Activated naive CD8-positive, alpha-beta T cell treated with anti-CD3 and anti-CD28 coated beads, Interleukin-2, amount 50 U/mL, for 24 hours (primary cell): ENCODE measurements at places on chromosomes 5 and 9.
A peak's percentile ranks its signal among the peaks of the same experiment; 100 is the strongest.

DNA sequence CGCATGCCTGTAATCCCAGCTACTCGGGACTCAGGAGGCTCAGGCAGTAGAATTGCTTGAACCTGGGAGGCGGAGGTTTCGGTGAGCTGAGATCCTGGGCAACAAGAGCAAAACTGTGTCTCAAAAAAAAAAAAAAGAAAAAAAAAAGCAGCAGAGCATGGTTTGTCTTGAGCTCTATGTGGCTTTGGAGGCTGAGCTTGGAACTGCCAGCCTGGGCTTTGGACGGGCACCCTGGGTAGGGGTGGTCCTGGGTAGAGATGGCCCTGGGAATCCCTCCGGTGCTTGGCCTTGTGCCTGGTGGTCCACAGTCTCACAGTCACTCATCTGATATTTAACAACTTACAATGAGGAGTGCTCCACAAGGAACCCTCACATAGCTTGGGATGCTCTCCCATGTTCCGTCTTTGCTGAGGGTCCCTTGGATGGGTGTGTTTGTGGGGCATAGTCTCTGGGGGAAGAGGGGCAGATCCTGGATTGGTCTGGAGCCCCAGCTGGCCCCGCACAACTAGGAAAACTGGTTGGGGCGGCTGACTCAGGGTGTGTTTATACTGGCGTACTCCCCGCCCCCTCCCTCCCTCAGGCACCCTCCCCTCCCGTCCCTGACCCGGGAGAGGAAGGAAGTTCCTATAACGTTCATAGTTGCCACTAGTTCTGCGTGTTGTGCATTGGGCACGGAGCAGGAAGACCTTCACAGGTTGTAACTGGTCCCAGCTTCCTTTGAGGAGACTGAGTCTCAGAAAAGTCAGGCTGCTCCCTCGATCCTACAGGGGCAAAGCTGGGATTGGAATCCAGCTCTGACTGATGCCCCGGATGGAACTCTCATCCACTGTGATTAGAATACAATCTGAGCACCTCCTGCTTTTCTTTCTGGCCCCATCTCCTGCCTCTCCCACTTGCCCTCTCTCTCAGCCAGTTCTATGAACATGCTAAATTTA is 11.2 kb downstream of the IER5L start:
- H3K36me3 ChIP-seq, result no peaks in the 10 kb centered on the region
- DNase-seq, result peak; percentile 24
- no peak overlapping the region for H3K27ac ChIP-seq
- H3K27me3 ChIP-seq, result peaks cover 1% of the 10 kb centered on the region
- H3K4me1 ChIP-seq, result peaks cover 23% of the 10 kb centered on the region

GRCh38 chr9:75041041-75041440 is 12.9 kb upstream of the CARNMT1 start:
- no peak overlapping the region for H3K4me3 ChIP-seq
- H3K27ac ChIP-seq, result no peak overlapping the region
- H3K4me1 ChIP-seq, result peaks cover 5% of the 10 kb centered on the region
- no peak for DNase-seq

DNA sequence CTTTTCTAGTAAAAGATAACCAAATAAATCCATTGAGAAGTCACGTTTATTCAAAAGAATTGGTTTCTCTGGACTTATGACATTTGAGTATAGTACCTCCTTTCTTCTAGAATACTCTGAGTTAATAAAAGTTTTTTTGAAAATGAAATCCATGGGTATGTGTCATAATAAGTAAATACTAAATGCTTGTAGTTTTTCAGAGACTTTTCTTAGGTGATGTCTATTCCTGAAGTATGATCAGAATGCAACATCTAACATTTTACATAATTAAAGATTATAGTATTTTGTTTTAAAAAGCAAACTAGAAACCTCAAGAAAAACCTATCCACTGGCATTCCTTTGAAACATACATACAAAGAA is 63.2 kb downstream of the NFIB start:
- no peak overlapping the region for H3K27ac ChIP-seq
- H3K36me3 ChIP-seq, result no peaks in the 10 kb centered on the region
- H3K4me3 ChIP-seq, result no peak overlapping the region
- no peaks in the 10 kb centered on the region for H3K27me3 ChIP-seq

DNA sequence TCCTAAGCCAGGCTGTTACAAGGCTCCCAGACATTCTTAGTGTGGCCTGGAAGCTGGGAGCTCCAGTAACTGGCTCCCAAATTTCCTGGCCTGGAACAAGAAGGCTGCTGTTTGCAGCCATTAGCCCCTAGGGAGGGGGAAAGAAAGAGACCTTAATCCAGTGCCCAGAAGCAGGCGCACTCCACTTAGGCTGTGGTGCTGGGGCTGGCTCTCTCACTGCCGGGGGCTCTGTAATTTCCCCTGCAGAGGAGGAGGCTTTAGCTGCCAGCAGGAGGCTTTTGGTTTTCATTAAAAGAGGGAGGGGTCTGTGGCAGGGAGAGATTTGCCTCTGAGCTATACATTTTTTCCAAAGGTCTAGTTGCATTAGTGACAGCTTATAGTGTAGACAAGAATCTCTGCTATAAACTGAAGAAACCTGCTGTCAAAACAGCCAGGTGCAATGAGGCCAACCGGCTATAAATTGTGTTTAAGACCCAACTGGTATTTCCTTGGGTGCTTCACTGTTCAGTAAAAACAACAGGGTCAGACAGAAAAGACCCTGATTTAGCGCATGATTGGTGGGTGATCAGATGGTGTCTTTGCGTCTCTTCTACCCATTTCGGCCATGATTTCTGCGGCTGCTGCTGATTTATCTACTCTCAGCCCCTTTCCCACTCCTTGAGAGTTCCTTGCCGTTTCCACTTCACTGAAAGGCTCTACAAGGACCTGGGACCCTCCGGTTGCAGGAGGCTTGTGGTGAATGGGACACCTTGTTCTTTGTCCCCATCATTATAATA is 254.6 kb downstream of the AOPEP start:
- DNase-seq, result no peak
- H3K4me1 ChIP-seq, result peaks cover 5% of the 10 kb centered on the region
- H3K27ac ChIP-seq, result no peak overlapping the region
- H3K27me3 ChIP-seq, result no peaks in the 10 kb centered on the region
- peaks cover 4% of the 10 kb centered on the region for H3K36me3 ChIP-seq

GRCh38 chr9:98567540-98568233 is 141.0 kb downstream of the GABBR2 start:
- no peak overlapping the region for H3K4me3 ChIP-seq
- DNase-seq, result no peak
- H3K4me1 ChIP-seq, result no peaks in the 10 kb centered on the region
- no peak overlapping the region for H3K27ac ChIP-seq
- H3K27me3 ChIP-seq, result peaks cover 9% of the 10 kb centered on the region

DNA sequence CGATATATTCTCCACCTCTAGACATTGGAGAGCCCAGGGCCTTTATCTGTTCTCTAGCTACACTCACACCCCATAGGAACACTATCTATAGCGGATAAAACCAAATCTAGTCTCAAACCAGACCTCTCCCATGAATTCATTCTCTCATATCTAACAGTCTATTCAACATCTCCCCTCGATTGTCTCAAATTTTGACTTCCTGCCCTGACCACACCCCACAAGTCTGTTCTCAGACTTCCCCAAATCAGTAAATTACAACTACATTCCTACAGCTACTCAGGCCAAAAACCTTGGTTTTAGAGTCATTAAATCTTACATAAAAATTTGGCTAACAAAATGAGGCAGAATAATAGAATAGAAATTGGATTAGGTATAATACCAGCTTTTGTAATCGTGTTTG is 12.5 kb upstream of the SLC1A3 start:
- H3K36me3 ChIP-seq, result no peaks in the 10 kb centered on the region
- no peaks in the 10 kb centered on the region for H3K4me1 ChIP-seq
- H3K27me3 ChIP-seq, result peaks cover 5% of the 10 kb centered on the region
- H3K27ac ChIP-seq, result no peak overlapping the region
- no peak overlapping the region for H3K4me3 ChIP-seq

DNA sequence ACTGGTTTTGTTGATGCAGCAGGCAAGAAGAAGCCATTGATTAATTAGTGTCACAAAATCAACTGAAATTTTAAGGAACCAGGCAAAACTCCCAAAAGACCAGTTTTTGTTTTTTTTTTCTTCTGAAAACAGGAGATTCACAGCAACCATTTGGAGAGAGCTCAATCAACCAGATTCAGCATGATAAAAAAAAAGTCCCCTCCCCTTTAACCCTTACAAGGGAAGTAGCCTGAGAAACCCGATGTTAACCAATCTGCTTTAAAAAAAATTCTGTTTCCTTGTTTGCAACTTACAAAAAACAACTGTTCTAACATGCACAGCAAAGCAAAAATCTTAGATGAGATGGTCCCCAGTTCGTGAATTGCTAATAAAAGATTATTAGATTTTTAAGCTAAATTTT is 59.7 kb downstream of the HMHB1 start:
- H3K27ac ChIP-seq, result no peak overlapping the region
- no peaks in the 10 kb centered on the region for H3K36me3 ChIP-seq
- H3K4me1 ChIP-seq, result no peaks in the 10 kb centered on the region
- no peak for DNase-seq

DNA sequence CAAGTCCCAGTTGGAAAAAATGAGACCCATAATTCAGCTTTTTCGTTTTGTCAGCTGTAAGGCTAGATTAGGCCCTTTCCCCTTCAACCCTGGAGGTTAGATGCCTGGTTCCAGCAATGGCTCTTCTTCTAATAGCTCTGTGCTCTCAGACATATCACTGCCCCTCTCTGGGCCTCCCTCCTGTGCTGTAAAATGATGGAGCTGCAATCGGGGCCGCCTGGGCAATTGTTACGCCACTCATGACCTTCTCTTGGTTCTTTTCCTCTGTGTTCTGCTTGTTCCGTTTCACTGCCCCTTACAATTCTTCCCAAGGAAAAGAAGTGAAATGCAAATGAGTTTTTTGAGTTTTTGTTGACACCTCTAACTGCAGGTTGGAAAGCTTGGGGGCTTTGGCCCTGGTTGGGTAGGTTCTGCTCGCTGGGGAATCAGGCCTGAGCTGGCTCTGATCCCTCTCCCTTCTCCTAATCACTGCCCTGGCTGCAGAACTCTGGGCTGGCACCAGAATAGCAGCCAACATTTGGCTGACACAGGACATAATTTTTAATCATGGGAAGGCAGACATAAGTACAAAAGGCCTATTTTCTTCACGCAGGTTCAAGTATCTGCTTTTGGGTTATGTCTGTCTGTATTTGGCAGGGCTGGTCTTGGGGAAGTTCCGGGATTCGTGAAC is 110.9 kb downstream of the FOXD1 start:
- H3K4me3 ChIP-seq, result no peak overlapping the region
- peaks cover 55% of the 10 kb centered on the region for H3K27me3 ChIP-seq
- no peak overlapping the region for H3K27ac ChIP-seq
- no peaks in the 10 kb centered on the region for H3K4me1 ChIP-seq
- no peak for DNase-seq
- H3K36me3 ChIP-seq, result no peaks in the 10 kb centered on the region

DNA sequence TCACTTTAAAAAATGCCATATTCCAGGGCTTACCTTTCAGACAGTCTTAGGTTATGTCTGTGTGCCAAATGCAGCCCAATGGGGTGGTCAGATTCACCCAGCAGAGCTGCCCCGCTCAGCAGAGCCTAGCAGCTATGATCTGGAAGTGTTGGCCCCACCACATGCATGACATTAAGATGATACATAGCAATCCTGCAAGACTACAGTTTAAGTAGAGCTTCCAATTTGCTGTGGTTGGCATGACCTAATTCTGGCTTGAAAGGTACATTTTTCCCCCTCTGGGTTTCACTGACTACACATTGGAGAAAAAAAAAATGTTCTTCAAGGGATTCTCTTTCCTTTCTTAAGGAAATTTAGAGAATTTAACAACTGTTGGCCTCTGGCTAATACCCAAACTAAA is 22.5 kb downstream of the MEF2C start:
- peaks cover 2% of the 10 kb centered on the region for H3K36me3 ChIP-seq
- H3K4me1 ChIP-seq, result no peaks in the 10 kb centered on the region
- no peaks in the 10 kb centered on the region for H3K27me3 ChIP-seq
- H3K27ac ChIP-seq, result no peak overlapping the region
- no peak overlapping the region for H3K4me3 ChIP-seq
- DNase-seq, result no peak
